ENCODE measurements at places on chromosomes 16 and 17. TPM values are rescaled to one million over a fixed set of nuclear protein-coding genes. Genes with fewer than 3 reads are reported as not detected.
A peak's percentile ranks its signal among the peaks of the same experiment; 100 is the strongest.

ZDHHC1 gene
- total RNA-seq: 2.9 TPM

DNA sequence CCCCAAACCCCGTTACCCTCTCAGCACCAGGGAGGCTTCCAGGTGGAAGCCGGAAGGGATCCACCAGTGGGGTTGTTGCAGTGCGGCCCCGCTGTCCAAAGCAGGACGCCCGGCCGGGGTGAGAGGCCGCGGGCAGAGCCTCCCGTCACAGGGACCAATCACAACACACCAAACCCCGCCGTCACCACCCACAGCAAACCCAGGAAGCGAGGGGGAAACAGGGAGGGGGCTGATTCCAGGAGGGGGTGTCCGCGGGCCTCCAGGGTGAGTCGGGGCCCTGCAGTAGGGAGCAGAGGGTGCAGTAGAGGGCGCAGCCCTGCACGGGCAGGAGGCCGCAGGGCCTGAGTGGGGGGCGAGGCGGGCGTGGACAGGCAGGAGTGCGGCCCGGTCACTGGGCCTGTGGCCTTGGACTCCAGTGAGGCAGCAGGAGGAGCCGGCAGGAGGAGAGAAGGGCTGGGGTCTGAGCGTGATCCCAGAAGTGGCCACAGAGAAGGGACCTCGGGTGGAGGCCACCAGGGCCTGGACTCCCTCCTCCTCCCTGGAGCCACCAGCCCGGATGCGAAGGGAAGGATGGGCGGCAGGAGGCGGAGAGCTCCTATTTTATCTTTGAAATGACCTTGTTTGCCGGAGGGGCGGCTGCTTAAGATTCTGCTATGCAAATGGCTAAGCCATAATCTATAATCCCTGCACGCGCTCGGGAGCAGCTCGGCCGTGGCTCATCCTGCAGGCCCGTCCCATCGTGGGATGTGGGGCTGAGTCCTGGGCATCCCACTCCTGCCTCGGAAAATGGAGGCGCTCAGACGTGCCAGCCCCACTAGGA lies 41.5 kb downstream of the ZFPM1 start:
- DNase-seq: no peak

APOBR gene
- 0.51 TPM for total RNA-seq

SSTR5 gene
- total RNA-seq: 14.7 TPM

DNA sequence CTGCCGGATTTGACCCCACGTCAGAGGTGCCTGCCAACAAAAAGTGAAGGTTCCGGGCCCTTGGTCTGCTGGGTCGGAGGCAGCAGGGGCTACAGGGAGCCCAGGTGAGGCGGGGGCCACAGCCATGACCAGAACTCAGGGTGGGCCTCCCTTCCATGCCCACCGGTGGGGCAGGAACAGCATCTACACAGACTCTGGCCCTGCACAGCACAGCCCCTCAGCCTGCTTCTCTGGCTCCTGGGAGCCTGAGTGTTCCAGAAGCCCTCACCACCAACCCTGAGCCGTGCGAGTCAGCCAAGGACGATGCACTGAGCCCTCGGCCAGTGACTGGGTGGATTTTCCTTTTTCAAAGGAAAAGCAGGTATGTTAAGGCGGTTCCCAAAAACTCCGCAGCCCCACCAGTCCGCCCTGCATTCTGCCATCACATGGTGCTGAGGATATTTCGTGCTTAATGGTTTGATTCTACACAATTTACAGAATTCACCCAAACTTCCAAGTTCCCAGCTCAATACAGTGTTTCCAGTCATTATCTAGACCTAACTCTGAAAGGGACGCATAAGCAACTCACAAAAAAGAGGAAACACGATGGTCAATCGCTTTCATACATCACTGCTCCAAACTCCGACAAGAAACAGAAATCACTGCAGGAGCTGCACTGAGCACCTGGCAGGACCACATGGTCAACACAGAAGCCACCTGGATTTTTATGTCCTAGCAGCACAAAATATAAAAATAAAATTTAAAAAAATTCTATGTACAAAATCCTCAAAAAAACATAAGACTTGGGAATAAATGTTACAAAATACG lies 19.4 kb upstream of the C16orf95 start:
- no peak for DNase-seq

CD300E gene
- 0.46 TPM for total RNA-seq

GRCh38 chr17:52048137-52048898 lies 110.2 kb downstream of the CA10 start:
- no peak for DNase-seq

DNA sequence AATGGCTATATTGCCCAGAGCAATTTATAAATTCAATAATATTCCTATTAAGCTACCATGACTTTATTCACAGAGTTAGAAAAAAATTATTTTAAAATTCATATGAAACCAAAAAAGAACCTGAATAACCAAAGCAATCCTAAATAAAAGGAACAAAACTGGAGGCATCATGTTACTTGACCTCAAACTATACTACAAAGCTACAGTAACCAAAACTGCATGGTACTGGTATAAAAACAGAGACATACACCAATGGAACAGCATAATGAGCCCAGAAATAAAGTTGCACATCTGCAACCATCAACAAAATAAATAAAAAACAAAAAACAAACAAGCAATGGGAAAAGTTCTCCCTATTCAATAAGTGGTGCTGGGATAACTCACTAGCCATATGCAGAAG lies 203.2 kb downstream of the RGS9 start:
- DNase-seq: no peak

ODAD4 gene
- 0.76 TPM for total RNA-seq

- DNase-seq: no peak
Observed at GRCh38 chr17:57294629-57295501, 38.5 kb downstream of the MSI2 start.

CHST5 gene
- 0.27 TPM for total RNA-seq

- DNase-seq: no peak
Observed at GRCh38 chr16:19884611-19885450, at the start of gene GPRC5B. TSS of gene GPRC5B (minus strand) at chr16:19884848. CDS start at chr16:19872845, 12,003 bp downstream.

TMEM235 gene
- total RNA-seq: not detected

DNA sequence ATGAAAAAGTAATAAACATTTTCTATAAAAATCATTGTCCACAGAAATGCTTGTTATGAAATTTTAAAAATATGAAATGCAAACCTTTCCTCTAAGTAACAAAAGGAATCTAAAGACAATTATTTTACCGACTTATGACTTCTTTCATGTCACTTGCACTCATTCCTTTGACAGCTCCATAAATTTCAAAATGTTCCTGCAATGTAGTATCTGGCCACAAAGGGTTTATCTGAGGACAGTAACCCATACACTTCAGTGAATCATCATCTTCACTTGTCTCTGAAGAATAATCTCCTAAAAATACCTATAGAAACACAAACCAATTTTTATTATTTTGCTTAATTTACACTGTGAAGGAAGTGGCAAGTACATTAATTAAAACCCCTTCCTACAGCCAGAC lies 25.6 kb upstream of the ABCA10 start:
- DNase-seq: no peak

DNA sequence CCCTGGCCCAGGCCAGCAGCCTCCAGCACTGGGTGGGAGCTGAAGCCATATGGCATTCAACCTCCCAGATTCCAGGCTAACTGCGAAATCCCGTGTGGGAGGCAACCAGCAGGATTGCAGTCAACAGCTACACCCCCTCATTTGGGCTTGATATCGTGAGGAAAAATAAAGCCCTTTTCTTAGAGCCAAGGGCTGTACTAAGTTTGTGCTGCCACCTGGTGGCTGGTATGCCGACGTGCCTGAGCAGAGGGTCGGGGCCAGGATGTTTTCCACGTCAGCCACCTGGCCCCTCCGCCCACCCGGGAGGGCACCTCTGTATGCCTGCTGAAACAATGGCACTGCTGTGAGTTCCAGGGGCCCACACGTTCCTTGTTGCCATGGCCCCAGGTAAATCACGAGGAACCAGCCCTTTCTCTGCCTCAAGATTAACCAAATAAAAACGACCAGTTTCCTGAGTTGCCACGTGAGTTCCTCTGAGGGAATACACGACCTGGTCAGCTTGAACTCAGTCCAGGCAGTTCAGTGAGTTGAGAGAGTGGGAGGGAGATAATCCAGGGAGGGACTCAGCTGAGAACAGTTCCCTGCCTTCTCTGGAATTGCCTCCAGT lies 9.0 kb downstream of the TMEM98 start:
- DNase-seq: peak; percentile 79

ZSCAN10 gene
- not detected for total RNA-seq

DNA sequence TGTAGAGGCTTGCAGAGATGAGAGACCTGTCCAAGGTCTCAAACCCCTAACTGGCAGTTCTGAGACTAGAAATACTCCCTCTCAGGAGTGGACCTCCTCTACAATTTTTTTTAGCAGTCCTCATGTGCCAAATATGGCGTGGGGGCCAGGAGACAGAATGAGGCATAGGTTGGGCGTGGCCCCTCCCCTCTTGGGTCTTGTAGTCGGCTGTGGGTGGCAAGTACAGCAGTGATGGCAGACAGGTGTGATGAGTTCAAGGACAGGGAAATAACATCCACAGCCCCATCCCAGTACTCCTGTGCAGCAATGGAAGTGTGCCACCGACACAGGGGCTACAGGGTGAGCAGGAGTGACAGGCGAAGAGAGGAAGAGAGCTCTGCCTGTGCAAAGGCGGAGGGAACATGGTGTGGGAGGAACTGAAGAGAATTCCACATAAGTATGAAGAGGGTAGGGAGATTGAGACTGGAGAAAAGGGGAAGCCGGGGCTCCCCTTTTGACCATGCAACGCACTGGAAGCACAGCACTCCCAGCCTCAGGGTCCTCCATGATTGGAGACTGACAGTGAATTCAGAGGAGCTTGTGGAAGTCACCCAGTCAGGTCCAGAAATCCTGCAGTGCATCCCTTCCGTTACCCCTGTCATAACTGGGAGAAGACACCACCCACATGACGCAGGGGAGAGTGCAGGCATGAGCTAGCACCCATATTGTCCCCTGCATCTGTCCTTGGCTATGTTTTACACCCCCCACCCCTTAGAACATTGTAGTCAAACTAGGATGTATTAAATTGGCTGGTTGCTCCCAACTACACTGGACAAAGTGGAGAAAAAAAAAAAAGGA lies 14.8 kb upstream of the CETP start:
- no peak for DNase-seq

TNFRSF13B gene
- total RNA-seq: not detected

DNA sequence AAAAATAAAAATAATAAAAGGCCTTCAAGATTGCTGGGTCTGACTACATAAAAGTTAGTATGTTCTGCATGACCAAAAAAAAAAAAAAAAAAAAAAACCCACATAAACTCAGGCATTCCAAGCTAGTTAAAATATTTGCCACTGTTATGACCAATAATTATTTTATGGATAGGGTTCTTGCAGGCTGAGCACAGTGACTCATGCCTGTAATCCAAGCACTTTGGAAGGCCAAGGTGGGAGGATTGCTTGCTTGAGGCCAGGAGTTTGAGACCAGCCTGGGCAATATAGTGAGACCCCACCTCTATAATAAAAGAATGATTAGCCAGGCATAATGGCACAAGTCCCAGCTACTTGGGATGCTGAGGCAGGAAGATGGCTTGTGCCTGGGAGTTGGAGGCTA lies 8.1 kb downstream of the SCNN1B start:
- DNase-seq: no peak

GRCh38 chr17:80743181-80743771 lies 198.6 kb downstream of the RPTOR start:
- no peak for DNase-seq

DNA sequence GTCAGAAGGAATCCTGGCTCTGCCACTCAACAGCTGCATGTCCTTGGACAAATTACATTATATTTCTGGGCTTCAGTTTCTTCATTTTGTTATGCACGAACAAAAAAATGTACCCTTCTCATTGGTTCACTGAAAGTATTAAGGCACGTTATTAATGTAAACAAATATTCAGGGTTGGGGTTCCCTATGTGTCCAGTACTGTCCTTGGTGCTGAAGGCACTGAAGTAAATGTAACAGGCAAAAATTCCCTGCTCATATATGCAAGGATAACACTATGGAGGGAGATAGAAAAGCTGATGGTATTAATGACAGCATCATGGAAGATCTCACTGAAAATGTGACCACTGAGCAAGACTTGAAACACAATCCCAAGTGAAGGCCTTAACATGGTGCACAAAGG lies 386.6 kb downstream of the XYLT1 start:
- no peak for DNase-seq

DNA sequence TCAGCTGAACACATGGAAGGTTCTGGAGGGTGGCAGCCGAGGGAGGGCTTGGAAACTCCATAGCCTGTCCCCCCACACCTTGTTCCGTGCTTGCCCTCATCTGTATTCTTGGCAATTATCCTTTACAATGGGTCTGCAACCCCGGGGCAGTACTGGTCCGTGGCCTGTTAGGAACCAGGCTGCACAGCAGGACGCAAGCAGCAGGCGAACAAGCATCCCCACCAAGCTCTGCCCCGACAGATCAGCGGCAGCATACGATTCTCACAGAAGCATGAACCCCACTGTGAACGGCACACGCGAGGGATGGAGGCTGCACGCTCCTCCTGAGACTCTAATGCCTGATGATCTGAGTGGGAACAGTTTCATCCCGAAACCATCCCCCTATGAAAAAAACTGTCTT lies 6.2 kb downstream of the WDR45B start:
- no peak for DNase-seq

SHISA9 gene
- 0.49 TPM for total RNA-seq

- peak; percentile 72 for DNase-seq
Observed at GRCh38 chr17:50169121-50169764, 3.4 kb downstream of the SGCA start.

GRCh38 chr16:54288030-54288834 lies 1.6 kb upstream of the IRX3 start:
- DNase-seq: no peak

DNA sequence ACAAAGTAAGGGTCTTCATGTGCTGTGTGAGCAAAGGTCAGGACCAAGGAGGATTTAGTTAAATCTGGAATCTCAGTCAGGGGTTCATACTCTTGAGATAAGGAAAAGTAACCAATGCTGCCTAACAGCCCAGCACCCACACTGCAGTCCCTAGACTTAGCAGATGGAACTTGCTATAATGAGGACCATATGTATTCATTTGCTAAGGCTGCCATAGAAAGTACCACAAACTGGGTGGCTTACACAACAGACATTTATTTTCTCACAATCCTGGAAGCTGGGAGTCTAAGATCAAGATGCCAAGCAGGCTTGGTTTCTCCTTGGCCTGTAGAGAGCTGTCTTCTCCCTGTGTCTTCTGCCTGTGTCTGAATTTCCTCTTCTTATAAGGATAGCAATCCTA lies 20.8 kb downstream of the ZP2 start:
- no peak for DNase-seq

- DNase-seq: no peak
Observed at GRCh38 chr16:49867796-49868668, 12.1 kb upstream of the ZNF423 start.

MARVELD3 gene
- not detected for total RNA-seq

DNA sequence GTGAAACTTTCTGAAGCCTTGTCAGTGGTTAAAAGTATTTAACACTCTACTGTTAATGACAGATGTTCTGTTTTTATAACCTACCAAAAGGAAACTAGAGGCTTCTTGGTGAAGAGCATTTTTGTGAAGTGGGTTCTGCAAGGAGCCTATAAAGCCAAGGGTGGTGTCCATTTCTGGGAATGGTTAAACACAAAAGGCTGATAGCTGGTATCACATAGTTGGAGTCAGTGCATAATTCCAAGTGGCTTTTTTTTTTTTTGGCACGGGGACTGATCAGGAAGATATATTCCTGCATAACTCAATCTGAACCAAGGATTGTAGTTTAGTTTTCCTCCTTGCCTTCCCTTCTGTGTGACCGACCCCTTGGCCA lies 27.6 kb upstream of the KPNB1 start:
- no peak for DNase-seq

GRCh38 chr17:60798576-60798975 lies 120.9 kb downstream of the BCAS3 start:
- no peak for DNase-seq

Measured in Right ventricle myocardium inferior (tissue), 1 donor.